Hematopoietic multipotent progenitor cell treated with erythropoietin and hydrocortisone succinate and interleukin-3 and kit ligand, for 8 days (in vitro differentiated cells): ENCODE measurements at places on chromosomes 12 and 14.
A peak's percentile ranks its signal among the peaks of the same experiment; 100 is the strongest.

GRCh38 chr12:80636832-80637231, 70.6 kb upstream of the MYF6 start:
- no peak for DNase-seq

DNA sequence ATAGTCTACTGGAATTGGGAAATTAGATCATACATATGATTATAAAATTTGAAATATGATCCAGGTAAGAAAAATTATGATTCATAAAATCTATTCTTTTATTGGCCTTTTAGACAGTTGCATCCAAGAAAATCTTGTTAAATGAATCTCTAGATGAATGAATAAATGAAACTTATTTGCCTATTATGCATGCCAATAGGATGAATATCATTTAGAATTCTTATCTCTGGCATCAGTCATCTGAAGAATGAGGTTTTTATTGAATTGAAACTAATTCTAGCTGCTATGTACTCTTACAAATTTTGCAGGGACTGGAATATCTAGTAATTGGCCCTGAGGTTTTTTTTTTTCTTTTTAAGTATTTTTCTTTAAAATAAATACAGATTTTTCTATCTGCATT, 475.5 kb downstream of the NAV3 start:
- DNase-seq = no peak

DNA sequence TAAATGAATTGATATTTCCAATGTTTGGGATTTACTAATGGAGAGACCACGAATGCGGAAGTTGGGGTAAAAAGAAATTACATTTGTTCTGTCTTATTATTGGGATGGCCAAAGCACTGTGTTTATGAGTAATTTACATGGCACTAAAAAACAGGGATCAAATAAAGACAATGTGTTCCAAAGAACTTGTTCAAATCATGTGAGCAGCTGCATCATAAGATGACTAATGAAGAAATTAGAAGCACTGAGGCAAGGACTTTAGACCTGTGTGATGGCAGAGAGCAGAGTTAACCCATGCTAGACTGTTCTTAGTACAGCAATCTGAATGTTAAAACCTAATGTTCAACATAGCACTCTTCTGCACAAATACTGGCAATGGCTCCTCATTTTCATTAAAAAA, 34.3 kb upstream of the DCN start:
- no peak for DNase-seq

GRCh38 chr12:118842866-118843265, 138.5 kb upstream of the SRRM4 start:
- DNase-seq = no peak

DNA sequence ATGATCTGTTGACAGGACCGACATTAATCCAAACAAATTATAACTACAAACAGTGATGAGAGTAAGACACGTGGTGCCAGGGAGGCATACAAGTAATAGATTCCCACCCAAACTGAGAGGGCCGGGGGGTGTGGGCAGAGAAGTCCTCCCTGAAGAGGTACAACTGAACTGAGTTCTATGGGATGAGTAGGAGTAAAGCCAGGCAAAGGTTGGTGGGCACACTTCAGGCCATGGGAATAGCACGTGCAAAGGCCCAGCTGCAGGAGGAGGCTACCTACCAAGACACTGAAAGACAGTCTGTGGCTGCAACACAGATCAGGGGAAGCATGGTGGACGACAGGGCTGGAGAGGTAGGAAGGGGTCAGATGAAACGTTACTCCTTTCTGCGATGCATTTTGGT, 22.0 kb upstream of the VWF start:
- DNase-seq = no peak

DNA sequence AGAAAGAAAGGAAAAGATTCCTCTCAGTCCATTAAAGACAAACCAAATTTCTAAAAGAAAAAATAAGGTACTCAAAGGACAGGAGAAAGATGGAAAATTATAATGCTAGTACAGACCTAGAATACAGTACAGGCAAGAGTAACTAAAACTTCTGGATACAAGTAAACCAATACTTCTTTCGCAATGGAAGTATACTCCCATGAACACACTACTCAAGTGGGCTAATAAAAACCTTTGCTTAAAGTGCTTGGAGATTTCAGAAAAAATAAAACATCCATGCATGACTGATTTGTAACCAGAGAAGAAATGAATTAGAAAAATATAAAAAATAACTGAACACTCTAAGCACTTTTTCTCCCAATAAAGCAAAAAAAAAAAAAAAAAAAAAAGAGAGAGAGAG, 3.5 kb downstream of the ZBTB25 start:
- no peak for DNase-seq

DNA sequence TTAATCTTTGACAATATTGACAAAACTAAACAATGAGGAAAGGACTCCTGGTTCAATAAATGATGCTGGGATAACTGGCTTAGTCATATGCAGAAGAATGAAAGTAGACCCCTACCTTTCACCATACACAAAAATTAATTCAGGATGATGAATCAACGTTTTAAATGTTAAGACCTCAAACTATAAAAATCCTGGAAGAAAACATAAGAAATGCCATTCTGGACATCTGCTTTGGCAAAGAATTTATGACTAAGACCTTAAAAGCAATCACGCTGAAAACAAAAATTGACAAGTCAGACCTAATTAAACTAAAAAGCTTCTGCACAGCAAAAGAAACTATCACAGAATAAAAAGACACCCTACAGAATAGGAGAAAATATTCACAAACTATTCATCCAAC, 97.4 kb downstream of the LMNTD1 start:
- DNase-seq = no peak

- DNase-seq = no peak
Observed at GRCh38 chr12:132620113-132620898, 1.7 kb downstream of the P2RX2 start.

- DNase-seq = no peak
Observed at GRCh38 chr14:90455100-90455571, 58.3 kb downstream of the CALM1 start.

DNA sequence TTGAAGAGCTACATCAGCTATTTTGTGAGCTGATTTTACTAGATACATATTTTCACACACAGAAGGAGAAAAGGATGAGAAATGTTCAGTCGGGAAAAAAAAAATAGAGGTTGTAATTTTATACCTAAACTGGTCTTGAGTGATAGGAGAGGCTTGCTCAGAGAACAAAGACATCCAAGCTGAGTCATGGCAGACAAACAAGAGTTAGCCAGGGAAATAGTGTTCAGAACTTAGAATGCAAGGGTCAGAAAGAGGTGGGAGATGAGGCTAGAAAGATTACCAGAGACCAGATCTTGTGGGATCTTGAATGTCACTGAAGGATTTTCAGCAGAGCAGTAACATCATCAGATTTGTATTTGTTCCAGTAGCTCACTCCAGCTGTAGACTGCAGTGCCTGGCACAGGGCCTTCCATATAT, 121.9 kb upstream of the ATF1 start:
- DNase-seq = peak; percentile 55

DNA sequence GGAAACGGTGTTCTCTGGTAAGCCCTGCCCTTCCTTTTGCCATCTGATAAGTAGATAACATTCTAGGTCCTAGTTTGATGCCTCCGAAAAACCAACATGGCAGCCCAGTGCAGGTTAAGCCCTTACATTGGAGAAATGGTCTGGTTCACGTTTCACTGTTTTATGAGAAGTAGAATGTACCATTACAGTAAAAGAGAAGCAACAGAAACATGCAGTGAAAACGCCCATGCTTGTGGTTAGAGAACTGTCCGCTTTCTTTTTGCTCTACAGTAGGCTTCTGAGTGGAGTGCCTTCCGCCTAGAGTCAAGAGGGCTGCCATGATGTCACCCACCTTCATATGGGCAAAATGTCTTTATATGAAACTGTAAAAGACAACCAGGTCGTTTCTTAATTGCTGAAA, 190.4 kb upstream of the BCL2L14 start:
- peak; percentile 47 for DNase-seq

GRCh38 chr12:49154221-49154620, 23.0 kb upstream of the TUBA1B start:
- no peak for DNase-seq

- DNase-seq = no peak
Observed at GRCh38 chr12:12141000-12141399, 70.3 kb downstream of the BCL2L14 start.

DNA sequence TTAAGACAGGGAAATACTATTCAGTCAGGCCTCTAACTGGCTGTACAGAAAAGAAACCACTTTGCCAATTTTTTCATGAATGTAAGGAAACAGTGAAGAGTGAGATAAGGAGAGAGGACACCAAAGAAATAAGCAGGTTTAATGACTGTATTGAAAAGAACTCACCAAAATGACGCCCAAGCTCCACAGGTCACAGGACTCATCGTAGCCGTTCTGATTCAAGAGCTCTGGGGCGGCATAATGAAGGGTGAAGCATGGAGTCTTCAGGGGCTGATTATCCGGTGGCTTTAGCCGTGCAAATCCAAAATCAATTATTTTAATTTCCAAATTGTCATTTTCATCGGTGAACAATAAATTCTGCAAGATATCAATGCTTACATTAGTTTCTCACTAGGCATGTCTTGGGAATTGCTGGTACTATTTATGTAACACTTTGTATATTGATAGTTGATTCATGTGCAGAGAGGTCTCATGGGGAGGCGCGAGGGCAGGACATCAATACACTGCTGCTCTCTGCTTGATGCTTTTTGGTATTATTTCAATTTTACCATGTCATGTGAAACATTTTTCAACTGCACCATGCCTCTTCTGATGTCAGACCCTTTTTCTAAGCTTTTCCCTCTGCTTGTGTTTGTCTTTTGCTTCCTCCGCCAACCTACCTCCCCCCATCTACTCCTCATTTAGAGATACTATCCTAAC, 74.2 kb upstream of the TTC7B start:
- DNase-seq = no peak

- no peak for DNase-seq
Observed at GRCh38 chr14:79831195-79831892, 380.0 kb downstream of the DIO2 start.

GRCh38 chr14:103949131-103949790, 6.9 kb upstream of the RD3L start:
- no peak for DNase-seq

- no peak for DNase-seq
Observed at GRCh38 chr12:44431647-44432343, 444.3 kb downstream of the NELL2 start.

- DNase-seq = no peak
Observed at GRCh38 chr12:21942377-21942703, 1.1 kb upstream of the ABCC9 start.

GRCh38 chr12:65427646-65428045, 149.2 kb downstream of the MSRB3 start:
- DNase-seq = no peak

DNA sequence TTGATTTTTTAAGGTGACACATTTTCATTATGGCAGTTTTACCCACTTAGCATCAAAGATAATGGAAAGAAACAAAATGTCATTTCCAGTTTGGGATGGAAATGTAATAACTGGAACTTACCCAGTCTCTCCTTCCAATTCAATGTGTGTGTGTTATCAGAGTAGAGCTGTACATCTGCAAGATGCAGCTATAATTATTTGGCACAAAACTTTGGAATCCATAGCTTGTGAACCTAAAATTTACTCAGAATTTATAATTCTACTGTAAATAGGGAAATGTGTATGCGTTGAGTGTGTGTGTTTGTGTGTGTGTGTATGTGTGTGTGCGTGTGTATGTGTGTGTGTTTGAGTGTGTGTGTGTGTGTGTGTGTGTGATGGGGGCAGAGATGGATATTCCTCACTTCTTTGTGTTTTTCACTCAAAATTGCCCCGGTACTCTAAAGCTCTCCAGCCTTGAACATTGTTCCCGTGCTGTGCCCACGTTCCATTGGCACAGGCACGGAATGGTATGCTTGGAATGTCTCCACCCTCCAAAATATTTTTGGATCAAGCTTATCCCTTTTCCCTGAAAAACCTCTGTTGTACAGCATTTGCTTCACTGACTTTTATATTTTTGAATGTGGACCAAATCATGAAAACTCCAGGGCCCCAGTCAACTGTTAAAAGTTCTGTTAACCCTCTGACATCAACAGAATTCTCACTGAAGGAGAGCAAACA, 150.2 kb upstream of the BMP4 start:
- DNase-seq = no peak
